ENCODE measurements at places on chromosomes 4 and X.

DNA sequence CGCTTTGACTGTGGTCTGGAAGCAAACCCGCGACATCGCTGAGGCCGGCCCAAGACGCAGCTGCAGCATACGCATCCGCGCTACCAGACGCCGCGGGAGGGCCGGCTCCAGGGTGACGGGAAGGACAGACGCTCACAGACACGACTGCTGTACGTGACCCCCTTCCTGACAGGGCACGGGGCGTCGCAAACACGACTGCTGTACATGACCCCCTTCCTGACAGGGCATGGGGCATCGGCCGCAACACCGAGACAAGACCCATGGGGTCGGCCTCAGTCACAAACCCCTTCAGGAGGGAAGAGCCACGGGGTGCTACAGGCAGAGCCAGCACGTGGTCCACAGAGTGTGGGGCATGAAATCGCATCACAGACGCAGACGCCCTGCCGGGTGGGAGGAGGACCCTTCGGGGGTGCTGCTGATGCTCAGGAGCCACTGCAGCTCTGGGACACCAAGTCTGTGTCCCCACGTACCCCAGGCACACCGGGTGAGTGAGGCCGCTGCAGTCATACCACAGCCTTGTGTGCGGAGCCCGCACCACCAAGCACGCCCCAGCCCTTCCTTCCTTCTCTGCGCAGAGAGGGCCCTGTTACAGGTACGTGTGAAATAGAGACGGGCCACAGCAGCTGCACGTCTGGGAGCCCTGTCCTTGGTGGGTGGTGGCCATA is 38.7 kb upstream of the CPLX1 start:
- H3K27me3 ChIP-seq, result no peaks in the 10 kb centered on the region
- no peaks in the 10 kb centered on the region for H3K36me3 ChIP-seq
- no peak overlapping the region for H3K4me3 ChIP-seq
- no peak overlapping the region for H3K27ac ChIP-seq
- no peak for DNase-seq
- H3K4me1 ChIP-seq, result no peaks in the 10 kb centered on the region

DNA sequence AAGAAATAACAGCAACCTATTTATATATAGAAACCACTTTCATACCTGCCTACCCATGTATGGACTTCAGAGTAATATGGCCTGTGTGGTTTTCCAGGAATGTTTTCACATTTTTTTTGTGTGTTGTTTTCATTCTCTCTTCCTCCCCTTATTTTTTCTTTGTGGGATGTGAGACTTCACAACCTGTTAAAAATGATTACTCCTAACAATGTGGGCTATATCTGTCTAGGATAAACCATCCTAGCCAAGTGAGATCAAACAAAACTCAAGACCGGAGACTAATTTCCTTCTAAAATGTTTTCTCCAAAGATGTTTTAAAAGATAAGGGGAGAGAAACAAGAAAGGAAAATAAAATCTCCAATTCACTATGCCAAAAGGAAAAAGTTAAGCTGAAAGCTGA is 106.1 kb upstream of the DIPK2B start:
- H3K4me1 ChIP-seq, result no peaks in the 10 kb centered on the region
- no peak for DNase-seq
- H3K27me3 ChIP-seq, result no peaks in the 10 kb centered on the region
- no peaks in the 10 kb centered on the region for H3K36me3 ChIP-seq
- H3K4me3 ChIP-seq, result no peak overlapping the region

DNA sequence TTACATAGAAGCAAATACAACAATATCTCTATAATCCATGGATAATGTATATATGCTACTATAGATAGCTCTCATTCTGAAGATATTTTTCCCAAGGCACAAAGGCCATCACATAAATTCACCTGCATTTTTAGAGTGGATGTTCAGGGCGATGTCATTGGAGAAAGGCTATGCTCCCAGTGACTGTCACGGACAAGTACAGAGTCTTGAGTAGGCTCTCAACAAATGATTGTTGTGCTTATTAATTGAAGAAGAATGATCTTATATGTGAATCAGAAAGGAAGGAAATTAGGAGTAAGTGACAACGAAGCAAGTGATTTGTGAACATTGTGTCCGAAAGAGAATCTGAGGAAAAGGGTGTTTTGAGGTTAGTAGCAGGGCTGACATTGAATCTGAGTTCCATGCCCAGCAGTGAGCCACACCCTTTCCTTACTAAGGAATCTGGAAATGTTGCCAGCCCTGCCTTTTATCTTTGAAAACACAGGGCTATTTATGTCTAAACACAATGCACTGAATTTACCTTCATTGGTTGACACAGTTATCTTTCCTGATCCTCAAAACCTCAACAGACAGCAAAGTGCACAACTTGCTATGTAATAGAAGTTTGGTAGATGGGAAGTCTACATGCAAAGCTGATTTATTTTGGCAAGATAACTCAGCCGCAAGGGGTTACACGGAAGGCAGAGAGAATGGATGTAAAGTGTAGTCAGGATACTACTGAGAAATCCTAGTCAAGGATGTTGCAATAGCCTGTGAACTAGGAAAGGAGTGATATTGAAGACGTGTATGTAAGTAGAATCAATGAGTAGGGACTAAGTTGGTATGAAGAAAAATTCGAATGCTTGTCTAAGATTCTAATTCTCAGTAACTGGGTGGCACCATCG is 50.4 kb downstream of the SORBS2 start:
- H3K27ac ChIP-seq, result no peak overlapping the region
- no peaks in the 10 kb centered on the region for H3K4me1 ChIP-seq
- no peak for DNase-seq
- H3K36me3 ChIP-seq, result no peaks in the 10 kb centered on the region
- H3K4me3 ChIP-seq, result no peak overlapping the region
- no peaks in the 10 kb centered on the region for H3K27me3 ChIP-seq

DNA sequence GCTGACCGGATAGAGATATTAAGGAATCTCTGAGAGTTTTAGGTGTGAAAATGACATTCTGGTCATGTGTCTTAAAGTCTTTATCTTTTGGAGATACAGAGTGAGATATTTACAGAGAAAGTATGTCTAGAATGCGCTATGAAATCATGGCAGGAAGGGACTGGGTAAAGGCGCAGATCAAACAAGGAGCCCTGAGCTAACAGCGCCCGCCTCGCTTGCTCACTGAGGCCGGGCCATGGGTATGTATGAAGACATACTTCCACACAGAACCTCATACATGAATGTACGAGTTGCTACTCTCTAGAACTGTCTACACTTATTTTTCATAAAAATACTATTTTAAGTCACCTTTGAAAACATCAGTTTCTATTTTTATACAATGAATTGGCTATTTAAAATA is 20.0 kb downstream of the FAM53A start:
- no peak overlapping the region for H3K27ac ChIP-seq
- no peaks in the 10 kb centered on the region for H3K4me1 ChIP-seq
- no peak for DNase-seq
- H3K27me3 ChIP-seq, result no peaks in the 10 kb centered on the region

All from GM23338 (cell line).